ENCODE measurements at places on chromosomes 11 and 22. TPM values are rescaled to one million over a fixed set of nuclear protein-coding genes. Genes with fewer than 3 reads are reported as not detected.

- peaks cover 25% of the 10 kb centered on the region for H3K4me1 ChIP-seq
- H3K27me3 ChIP-seq, result no peaks in the 10 kb centered on the region
- H3K27ac ChIP-seq, result no peak within 1 kb of the TSS
- DNase-seq, result no peak
- no peak within 1 kb of the TSS for H3K4me3 ChIP-seq
- H3K36me3 ChIP-seq, result no peaks in the 10 kb centered on the region
Observed at GRCh38 chr11:72244060-72244360, at the start of gene PHOX2A. TSS of gene PHOX2A (minus strand) at chr11:72244176. CDS start at chr11:72244004, 172 bp downstream.

DNA sequence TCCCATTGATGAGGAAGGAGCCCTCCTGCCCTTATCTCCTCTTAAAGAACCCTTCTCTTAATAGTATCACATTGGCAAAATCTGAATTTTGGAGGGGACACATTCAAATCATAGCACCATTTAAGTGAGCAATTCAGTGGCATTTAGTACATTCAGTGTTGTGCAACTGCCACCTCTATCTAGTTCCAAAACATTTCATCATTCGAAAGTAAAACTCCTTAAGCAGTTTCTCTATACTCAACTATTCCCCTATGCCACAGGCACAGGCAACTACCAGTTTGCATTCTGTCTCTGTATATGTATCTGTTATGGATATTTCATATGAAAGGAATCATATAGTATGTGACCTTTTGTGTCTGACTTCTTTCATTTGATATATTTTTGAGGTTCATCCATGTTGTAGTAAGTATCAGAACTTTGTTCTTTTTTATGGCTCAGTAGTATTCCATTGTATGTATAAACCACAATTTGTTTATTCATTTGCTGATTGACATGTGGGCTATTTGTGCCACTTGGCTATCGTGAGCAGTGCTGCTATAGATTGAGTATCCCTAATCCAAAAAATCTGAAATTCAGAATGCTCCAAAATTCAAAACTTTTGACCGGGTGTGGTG, 22.9 kb downstream of the FAR1 start:
- H3K4me3 ChIP-seq, result no peak overlapping the region
- DNase-seq, result no peak
- no peak overlapping the region for H3K27ac ChIP-seq
- no peaks in the 10 kb centered on the region for H3K4me1 ChIP-seq
- no peaks in the 10 kb centered on the region for H3K27me3 ChIP-seq

DNA sequence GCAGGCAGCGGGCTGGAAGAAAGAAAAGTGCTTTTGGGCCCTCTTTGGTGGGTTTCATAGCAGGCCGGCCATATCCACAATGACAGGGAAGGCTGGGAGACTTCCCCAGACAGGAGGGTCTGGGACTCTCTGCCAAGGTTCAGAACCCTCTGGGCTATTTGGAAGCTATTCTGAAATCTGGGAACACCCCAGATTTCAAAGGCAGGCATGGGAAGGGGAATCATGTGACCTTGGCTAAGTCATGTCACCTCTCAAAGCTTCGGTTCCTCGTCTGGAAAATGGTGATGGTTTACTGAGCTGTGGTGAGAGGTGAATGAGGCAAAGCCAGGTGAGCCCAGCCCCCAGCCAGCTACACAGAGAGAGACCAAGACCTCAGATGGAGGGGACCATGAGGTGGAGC, 4.6 kb downstream of the CASTOR1 start:
- no peak overlapping the region for H3K4me3 ChIP-seq
- H3K27ac ChIP-seq, result no peak overlapping the region
- H3K4me1 ChIP-seq, result peaks cover 4% of the 10 kb centered on the region
- DNase-seq, result no peak

GRCh38 chr11:77967121-77967520, 27.3 kb downstream of the INTS4 start:
- H3K4me3 ChIP-seq, result no peak overlapping the region
- H3K4me1 ChIP-seq, result no peaks in the 10 kb centered on the region
- H3K27me3 ChIP-seq, result no peaks in the 10 kb centered on the region
- H3K36me3 ChIP-seq, result no peaks in the 10 kb centered on the region

- no peaks in the 10 kb centered on the region for H3K36me3 ChIP-seq
- no peaks in the 10 kb centered on the region for H3K27me3 ChIP-seq
- H3K27ac ChIP-seq, result no peak overlapping the region
Observed at GRCh38 chr11:91239359-91239758, 985.3 kb upstream of the FAT3 start.

- DNase-seq, result no peak
- H3K4me1 ChIP-seq, result peaks cover 15% of the 10 kb centered on the region
- H3K36me3 ChIP-seq, result no peaks in the 10 kb centered on the region
- peak overlapping the region; percentile 60 for H3K27ac ChIP-seq
Observed at GRCh38 chr11:3128356-3129180, 36.5 kb downstream of the OSBPL5 start.

DNA sequence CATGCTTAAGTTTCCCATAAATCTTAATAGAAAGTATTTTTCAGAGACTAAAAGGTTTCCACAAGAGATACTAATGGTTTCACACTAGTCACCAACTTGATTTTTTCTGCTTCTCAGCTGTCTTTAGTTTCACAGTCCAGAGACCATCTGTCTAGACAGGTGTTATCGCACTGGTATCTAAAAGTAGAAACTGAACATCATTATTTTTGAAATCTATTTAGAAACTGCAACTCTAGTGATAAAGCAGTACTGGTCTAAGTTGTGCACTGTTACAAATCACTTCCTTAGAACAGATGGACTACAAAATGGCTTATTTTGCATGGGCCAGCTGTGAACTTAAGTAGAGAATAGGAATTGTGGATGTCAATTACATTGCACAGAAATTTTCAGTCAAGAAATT, 78.0 kb downstream of the CNTN5 start:
- no peaks in the 10 kb centered on the region for H3K36me3 ChIP-seq
- H3K27me3 ChIP-seq, result no peaks in the 10 kb centered on the region
- H3K27ac ChIP-seq, result no peak overlapping the region
- DNase-seq, result no peak
- H3K4me1 ChIP-seq, result no peaks in the 10 kb centered on the region
- no peak overlapping the region for H3K4me3 ChIP-seq

- no peaks in the 10 kb centered on the region for H3K36me3 ChIP-seq
- no peak overlapping the region for H3K27ac ChIP-seq
- no peaks in the 10 kb centered on the region for H3K4me1 ChIP-seq
- H3K4me3 ChIP-seq, result no peak overlapping the region
- no peak for DNase-seq
Observed at GRCh38 chr11:35488117-35488516, 37.3 kb downstream of the PAMR1 start.

DNA sequence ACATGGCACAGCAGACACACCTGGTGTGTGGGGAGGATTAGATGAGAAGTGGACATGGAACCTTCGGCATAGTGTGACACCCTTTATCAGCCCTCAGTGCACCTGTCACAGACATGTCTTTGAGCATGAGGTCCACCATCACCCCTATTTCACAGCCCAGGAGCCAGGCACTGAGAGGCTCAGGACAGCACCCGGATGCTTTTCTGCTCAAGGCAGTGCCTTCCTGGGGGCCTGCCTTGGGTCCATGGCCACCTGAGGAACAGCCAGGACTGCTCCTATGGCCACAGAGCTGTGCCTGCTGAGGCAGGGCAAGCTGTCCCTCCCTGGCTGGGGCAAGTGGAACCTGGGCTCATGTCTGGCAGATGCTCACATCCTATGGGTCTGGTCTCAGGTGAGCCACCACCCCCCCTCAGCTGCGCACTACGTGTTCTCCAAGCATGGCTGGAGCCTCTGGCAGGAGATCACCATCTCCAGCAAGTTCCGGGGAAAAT, 75.8 kb downstream of the MORC2 start:
- H3K27ac ChIP-seq, result no peak overlapping the region
- no peaks in the 10 kb centered on the region for H3K4me1 ChIP-seq
- H3K4me3 ChIP-seq, result no peak overlapping the region
- no peaks in the 10 kb centered on the region for H3K36me3 ChIP-seq
- no peak for DNase-seq
- no peaks in the 10 kb centered on the region for H3K27me3 ChIP-seq

- no peak overlapping the region for H3K27ac ChIP-seq
- peaks cover 29% of the 10 kb centered on the region for H3K4me1 ChIP-seq
- no peaks in the 10 kb centered on the region for H3K36me3 ChIP-seq
Observed at GRCh38 chr22:29690476-29690875, 29.3 kb upstream of the CABP7 start.

DNA sequence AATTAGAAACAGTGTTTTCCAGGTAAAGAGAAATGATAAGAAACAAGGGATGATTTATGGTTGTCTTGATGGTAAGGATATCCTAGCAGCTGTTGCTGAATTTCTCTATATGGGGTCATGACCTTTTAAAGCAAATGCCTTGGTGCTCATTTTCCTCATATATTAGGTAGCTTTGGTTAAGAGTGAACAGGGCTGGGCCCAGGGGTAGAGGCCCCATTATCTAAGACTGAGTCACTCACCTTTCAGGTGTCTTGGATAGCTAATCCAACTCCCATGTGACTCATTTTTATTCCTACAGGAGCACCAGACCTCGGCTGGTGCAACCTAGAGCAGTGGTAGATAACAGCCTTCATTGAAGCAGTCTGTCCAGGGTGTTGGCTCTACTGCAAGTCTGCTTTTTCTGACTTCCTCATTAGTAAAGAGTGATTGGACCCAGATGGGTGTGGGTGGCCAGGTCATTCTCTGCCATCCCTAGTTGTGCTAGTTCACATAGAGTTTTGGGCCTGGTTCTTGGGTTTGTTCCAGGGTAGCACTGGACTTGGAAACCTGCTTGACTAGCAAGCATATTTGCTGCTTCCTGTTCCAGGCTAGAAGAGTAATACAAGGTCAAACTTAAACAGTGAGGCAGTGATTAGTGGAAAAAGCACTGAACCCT, 37.4 kb downstream of the CTNND1 start:
- peaks cover 36% of the 10 kb centered on the region for H3K4me1 ChIP-seq
- no peaks in the 10 kb centered on the region for H3K27me3 ChIP-seq
- H3K36me3 ChIP-seq, result peaks cover 55% of the 10 kb centered on the region

GRCh38 chr22:40680819-40681183, 1.5 kb downstream of the MCHR1 start:
- no peak overlapping the region for H3K27ac ChIP-seq
- H3K4me1 ChIP-seq, result peaks cover 31% of the 10 kb centered on the region
- H3K4me3 ChIP-seq, result no peak overlapping the region
- DNase-seq, result no peak
- no peaks in the 10 kb centered on the region for H3K36me3 ChIP-seq

DNA sequence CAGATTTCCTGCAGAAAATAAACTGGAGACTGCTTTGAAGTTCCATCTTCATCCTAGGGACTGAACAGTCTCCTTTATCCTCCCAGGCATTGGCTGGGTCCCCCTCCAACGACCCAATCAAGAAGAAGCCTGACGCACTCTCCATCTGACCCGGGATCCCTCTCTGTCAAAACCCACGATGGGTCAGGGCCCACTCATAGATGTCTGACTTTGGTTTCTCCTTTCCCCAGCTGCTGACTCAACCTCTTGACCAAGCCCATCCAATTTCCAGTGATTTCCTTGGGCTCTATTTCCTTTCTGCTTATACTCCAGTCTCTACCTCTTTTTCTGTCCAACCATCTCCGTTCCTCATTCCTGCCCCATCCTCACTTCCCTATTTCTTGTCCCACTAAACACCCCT, 189.7 kb downstream of the MIAT start:
- no peak overlapping the region for H3K27ac ChIP-seq
- no peaks in the 10 kb centered on the region for H3K36me3 ChIP-seq
- no peak overlapping the region for H3K4me3 ChIP-seq
- DNase-seq, result no peak

The DDI1 gene
- not detected for total RNA-seq

The TLCD5 gene
- 9.4 TPM for total RNA-seq

The LRFN4 gene
- total RNA-seq, result 14.0 TPM

Measured in tibial nerve (tissue), 4 donors.